ENCODE measurements at places on chromosomes 7 and 10. TPM values are rescaled to one million over a fixed set of nuclear protein-coding genes. Genes with fewer than 3 reads are reported as not detected.

DNA sequence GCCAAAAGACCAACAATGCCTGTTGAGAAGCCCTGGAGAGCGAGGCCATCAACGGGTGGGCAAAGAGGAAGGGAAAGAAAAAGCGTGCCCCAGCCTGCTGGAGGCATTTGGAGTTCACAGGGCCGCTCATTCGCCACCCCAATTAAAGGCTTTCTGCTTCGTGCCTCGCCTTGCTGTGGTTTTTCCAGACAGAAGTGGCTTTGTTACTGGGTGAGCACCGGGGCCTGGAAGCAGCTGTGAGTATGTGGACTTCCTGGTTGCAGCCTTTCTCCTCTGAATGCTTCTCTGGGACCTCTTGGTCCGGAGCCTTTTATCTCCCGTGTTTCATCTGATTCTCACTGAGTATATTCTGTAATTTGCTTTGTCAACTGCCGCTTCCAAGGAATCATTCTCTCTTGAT lies 118.1 kb upstream of the EGR2 start:
- DNase-seq: no peak

Gene LIPN
- not detected for total RNA-seq

Gene SPAM1
- not detected for total RNA-seq

Gene MRC1
- 51.8 TPM for total RNA-seq

Gene FEZF1
- not detected for total RNA-seq

All from right cardiac atrium (tissue), 5 donors.